ENCODE measurements at places on chromosomes 1 and 21.

GRCh38 chr1:236303675-236304074 lies 21.9 kb upstream of the ERO1B start:
- no peak for DNase-seq

- DNase-seq: no peak
Observed at GRCh38 chr1:206776229-206776628, 3.9 kb upstream of the IL10 start.

DNA sequence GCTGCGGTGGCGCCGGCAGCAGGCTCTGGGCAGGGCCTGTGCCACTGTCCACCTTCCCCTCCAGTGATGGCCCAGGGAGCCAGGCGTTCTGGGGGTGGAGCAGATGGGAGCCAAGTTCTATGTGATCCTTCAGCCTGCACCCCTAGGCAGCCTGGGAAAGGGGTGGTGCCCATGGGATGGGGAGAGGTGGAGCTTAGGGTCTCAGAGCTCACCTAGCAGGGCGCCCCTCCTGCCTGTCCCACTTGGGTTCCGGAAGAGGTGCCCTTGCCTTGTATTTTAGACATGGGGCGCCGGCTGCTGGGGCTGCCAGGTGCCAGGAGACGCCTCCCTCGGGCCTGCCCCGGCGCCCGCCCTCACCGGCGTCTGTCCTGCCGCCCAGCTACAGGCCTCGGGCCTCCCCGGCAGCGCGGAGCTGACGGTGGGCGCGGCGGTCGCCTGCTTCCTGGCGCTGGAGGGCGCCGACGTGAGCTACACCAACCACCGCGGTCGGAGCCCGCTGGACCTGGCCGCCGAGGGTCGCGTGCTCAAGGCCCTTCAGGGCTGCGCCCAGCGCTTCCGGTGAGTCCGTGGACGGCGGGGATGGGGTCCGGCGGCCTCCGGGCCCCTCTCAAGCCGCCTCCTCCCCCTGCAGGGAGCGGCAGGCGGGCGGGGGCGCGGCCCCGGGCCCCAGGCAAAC lies 3.1 kb upstream of the MMP23B start:
- DNase-seq: no peak

DNA sequence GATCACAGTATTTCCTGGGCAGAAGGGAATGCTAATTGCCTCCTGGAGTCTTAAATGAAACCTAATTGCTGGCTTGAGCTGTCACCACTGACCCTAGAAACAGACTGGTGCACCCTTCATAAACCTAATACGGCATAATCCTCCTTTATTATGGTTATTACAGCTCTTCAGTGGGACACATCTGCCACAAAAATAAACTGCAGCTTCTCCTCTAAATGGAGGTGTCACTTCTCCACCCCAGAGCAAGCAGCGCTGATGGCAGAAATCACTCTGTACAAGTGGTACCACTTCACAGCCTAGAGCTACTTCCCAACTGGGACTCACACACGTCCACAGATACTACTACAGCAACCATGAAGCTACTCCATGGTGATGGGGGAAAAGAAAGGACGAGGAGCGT lies 11.1 kb downstream of the PTPN14 start:
- DNase-seq: no peak

DNA sequence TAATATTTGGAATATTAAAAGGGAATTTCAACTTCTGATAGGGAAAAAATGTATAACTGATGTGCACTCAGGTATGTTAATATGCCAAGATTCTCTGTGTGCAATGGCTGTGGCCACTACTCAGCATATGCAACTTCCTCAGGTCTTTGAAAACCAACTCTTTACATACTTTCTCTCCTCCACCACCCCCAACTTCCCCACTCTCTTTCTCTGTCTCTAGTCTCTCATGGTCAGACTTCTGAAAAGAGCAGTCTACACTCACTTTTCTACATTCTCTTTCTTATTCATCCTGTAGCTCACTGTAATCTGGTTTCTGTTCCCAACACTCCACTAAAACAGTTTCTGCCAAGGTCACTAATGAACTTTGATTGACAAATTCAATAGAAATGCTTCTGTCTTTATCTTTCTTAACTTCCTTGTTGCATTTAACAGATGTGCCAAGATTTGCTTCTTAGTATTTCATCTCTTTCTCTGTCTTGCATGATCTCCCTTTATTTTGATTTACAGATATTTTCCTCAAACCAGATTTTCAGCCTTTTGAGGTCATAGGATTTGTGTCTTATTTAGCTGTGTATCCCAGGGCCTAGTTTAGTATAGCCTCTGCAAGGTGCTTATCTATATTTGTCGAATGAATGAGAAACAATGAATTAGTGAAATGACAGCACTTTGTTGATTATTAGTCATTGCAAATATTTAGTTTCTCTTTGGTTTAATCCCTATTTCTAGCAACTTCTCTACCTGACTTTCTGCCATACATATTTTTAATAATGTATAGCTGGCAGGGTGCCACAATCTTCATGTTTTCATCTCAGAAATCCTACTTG lies 168.9 kb downstream of the LMO4 start:
- DNase-seq: no peak

DNA sequence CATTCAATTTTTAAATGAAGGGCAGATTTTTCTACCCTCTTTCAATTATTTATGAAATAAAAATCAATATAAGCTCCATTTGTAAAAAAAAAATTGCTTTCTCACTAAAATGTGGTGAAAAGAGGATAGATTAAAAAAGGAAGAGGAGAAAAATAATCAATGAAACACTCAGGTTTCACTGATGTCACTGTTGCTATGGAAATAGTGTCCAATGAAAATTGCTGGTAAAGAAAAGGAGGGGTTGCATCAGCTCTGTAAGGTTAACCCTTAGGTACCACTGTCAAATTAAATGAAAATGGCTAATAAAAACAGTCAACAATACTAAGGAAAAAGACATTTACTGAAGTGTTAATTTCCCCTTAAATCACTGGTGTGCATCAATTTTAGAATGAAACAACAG lies 91.6 kb upstream of the TTC39A start:
- peak; percentile 70 for DNase-seq

DNA sequence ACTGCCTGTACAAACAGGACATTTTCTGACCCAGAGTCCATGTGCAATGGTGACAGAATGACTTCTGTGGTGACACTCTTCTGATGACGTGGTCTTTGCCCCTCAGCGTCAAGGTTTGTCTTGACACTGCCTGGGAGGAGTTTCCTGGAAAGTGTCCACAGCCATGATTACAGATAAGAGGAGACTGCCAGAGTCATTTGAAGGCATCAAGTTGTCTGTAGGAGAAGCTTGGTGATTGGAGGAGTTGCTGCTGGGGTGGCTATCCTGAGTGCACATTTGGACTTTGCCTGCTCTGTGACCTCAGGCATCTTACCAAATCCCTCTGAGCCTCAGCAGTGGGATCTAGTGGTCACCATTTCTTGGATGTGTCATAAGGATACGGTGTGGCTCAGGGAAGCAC lies 17.7 kb downstream of the TCHHL1 start:
- DNase-seq: no peak

GRCh38 chr1:147292012-147292411 lies 49.5 kb downstream of the CHD1L start:
- peak; percentile 51 for DNase-seq

- DNase-seq: no peak
Observed at GRCh38 chr1:90580176-90580575, 136.9 kb downstream of the BARHL2 start.

DNA sequence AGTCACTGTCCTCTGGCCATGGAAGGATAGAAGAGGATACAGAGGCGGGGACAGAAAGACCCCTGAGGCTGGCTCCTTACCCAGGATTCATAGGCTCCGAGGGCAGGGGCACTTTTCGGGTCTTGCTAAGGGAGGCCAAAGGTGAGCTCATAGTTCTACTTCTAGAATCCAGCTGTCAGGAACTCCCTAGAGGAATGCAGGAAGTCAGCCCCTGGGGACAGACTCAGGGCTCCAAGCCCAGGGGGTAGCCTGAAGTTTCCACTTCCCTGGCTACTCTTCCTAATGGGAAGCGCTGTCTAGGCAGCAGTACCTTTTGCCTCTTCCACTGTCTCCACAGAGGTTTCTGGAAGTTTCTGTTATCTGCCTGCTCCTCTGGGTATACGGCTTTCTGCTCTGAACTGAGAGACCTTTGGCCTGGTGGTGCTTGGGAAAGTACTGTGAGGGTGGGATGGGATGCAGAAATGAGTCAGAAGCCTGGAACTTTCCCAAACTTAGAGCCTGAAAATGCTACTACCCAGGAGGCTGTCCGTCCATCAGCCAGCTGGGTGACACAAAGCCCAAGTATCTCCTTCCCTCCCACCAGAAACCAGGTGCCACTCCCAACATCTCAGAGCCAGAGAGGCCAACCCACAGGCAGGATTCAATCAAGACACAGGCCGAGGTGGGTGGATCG lies 3.6 kb downstream of the UBXN11 start:
- peak; percentile 60 for DNase-seq

GRCh38 chr21:25938658-25939395 lies 204.1 kb downstream of the GABPA start:
- DNase-seq: no peak

DNA sequence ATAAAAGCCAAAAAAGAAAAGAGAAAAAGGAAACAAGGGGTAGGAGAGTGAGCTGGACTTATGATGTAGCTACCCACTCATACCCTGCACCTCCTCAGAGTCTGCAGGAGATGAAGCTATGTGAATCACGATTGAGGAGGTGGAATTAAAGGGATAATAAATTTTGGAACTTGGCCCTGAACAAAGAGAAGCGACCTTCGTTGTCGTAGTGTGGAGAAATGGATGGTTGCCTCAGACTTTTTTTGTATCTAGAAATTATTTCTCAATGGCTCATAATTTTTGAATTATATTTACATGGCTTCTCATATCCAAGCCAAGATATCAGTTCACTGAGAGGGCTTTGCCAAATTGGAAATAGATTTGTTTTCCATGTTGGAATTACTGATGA lies 37.8 kb upstream of the SIPA1L2 start:
- DNase-seq: no peak

- DNase-seq: no peak
Observed at GRCh38 chr1:47767741-47768100, 229.5 kb downstream of the TRABD2B start.

DNA sequence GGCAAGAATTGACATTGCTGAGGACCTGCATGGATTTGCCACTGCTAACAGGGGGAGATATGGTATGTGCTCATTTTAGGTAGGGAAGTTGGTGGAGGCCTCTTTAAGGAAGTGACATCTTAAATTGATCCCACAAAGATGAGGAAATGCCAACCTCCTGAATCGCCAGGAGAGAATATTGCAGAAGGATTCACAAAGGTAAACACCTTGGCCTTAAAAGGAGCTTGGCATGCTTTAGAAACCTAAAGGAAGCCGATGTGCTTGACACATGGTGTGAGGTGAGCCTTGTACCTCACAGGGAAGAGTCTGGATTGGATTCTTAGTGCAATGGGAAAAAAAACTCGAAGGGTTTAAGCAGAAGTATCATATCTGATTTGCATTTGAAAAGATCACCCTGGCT lies 470.5 kb upstream of the DAB1 start:
- DNase-seq: peak; percentile 55
